Activated CD8-positive, alpha-beta memory T cell treated with anti-CD3 and anti-CD28 coated beads, Interleukin-2, amount 10 ng/mL, durations not matched to agents 7 days and 5 days (primary cell): ENCODE measurements at places on chromosomes 16 and 17. TPM values are rescaled to one million over a fixed set of nuclear protein-coding genes. Genes with fewer than 3 reads are reported as not detected.

HEATR9 gene
- 6.7 TPM for total RNA-seq

C17orf67 gene
- total RNA-seq, result 4.2 TPM

DNA sequence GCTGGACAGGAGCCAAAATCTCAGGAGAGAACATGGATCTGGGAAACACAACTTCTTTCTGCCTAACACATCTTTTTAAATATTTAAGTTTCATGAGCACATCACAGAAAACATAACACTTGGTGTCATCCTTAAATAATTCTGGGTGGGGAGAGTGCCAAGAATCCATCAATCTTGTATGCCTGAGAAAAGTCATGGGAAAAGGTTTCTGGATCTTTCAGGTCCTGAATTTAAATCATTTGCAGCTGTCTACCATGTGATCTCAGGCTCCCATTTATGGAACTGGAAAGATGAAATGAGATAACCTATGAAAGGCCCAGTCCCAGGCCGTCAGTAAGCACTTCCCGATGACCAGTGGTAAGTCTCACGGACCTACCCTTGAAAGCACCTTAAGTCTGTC is 15.1 kb downstream of the CDH11 start:
- no peak for DNase-seq

DNA sequence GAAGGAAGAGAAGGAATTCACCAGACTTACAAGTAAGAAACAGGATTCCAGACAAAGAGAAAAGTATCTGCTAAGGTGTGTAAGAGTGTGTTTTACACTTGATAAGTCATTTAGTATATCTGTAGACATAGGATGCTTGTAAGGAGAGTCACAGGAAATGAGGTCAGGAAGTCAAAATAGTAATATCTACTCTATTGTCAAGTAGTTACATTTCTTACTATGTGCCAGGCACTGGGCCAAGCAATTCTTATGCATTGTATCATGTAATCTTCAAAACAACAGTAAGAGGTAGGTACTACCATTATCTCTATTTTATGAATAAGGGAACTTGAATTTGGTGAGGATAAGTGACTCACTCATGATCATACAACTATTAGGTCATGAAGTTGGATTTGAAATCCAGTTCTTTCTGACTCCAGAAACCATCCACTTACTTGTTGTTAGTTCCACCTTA is 129.1 kb downstream of the SNX11 start:
- DNase-seq, result no peak

DNA sequence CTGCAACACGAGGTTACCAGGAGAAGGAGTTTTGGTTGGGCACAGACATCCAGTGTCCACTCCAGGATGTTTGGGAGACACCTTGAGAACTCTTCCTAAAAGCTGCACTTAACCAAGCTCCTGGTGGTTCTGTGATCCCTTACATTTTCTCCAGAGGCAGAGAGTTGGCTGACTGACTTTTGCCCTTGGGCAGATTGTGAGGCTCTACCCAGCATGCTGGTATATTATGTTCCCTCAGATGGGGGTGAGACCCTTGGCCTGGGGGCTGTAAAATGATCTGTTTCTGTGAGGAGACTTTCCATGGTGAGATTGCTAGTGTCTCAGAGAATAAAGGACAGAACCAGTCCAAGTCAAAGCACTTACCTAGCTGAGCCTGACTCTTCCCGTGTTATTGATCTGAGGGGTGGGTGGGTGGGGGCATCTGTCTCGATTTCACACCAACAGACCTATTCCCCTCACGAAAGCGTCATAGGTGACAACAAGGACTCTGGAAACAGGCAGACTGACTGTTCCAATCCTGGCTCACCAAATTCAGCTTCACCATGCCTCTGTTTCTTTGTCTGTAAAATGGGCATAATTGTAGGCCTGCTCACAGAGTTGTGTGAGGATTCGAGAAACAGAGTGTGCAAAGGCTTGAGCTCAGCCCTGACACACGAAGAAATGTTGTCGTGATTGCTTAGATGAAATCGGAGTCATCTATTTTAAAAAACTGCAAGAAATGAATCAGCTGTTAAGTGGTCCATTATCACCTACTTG is 12.2 kb downstream of the USB1 start:
- no peak for DNase-seq

DNA sequence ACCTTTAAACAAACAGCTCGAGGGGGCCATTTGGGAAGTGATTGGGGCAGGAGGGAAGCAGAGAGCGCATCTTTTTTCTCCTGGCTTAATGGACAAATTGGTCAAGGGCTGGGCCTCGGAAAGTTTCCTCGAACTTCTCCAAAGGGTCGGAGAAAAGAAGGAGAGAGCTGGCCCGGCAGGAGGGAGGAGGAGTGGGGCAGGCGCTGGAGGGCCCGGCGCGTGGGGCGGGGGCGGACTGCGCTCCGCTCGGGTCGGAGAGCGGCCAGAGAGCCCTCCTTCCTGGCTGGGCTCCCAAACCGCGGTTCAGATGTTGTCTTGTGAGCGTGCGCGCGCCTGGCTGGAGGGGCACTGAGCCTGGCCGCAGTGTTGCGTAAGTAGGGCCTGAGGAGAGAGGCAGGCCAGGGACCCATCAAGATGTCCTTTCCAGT is 1.2 kb downstream of the MMP2 start:
- no peak for DNase-seq

- no peak for DNase-seq
Measured at GRCh38 chr17:74858672-74859458, 820 bp downstream of the GRIN2C start.

- no peak for DNase-seq
Measured at GRCh38 chr17:45306094-45306493, 10.7 kb downstream of the MAP3K14 start.
